ENCODE measurements at places on chromosomes 16 and 17. TPM values are rescaled to one million over a fixed set of nuclear protein-coding genes. Genes with fewer than 3 reads are reported as not detected.

Gene FAM234A
- 82.5 TPM for polyA plus RNA-seq

DNA sequence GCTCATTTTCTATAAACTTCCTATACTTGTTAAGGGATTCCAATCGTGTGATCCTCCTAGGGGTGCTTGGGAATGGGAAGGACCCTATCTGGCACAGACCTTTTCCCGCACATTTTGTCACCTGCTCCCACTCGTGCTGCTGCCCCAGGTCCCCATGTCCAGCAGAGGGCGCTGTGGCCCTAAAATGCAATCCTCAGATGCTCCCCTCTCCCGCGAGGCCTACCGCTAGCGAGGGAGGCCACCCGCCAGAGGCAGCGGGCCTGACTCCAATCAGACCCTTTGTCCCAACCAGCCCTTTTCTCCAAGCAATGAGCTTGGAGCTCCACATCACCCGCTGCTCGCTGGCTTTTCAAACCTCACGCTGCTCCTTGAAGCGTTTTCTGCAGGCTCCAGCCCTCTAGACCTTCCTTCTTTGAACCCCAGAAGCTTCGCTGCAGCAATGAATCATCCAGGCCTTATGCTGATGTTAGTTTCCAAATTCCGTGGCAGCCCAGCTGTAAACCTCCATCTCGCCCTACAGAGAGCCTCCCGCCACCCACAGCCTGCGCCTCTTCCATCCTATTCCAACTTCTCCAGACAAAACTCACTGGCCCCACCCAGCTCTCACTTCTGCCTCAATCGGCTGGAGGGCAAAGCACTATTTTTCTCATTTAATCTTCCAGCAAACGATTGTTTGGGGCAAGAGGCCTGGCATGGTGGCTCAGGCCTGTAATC, 23.6 kb upstream of the FZD2 start:
- DNase-seq, result peak; percentile 89

- DNase-seq, result no peak
Measured at GRCh38 chr16:51276336-51276735, 125.3 kb upstream of the SALL1 start.

- DNase-seq, result no peak
Measured at GRCh38 chr16:165539-166374, at the start of gene HBM. Gene HBM, plus strand, starts transcription at chr16:165978. Its CDS starts 20 bp downstream, at chr16:165998.

DNA sequence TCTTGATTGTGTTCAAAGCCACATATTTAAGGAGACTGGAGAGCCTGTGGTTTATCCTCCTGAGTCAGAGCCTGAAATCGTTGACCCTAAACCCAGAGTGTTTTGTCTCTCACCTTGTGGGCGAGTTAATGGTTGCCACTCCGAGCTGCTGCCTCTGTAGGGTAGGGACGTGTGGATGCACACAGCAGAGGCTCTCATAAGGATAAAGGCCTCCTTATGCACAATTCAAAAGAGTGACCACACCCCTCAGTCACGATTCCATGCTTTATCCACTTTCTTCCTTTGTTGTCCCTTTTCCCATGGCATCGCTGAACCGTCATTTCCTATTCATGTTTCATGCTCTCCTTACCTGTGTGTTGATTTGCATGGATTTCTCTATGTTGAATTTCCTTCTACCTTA, 805.0 kb upstream of the RBFOX1 start:
- DNase-seq, result no peak

GRCh38 chr16:24009098-24009497, 173.3 kb downstream of the PRKCB start:
- no peak for DNase-seq

DNA sequence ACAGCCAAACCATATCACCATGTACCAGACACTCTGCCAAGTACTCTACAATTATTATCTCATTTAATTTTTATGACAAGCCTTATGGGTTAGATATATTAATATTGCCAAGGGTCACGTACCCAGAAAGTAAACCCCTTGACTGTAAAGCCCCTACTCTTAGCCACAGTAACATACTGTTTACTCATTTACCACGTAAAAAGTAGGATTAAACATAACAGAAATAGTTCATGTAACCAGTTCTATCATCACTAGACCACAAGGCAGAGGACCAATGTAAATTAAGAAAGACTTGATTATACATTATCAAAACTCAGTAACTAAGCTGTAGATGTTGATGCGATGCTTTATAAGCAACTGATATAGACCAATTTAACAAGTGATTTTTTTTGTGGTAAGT, 101.5 kb upstream of the CNTNAP4 start:
- DNase-seq, result no peak

DNA sequence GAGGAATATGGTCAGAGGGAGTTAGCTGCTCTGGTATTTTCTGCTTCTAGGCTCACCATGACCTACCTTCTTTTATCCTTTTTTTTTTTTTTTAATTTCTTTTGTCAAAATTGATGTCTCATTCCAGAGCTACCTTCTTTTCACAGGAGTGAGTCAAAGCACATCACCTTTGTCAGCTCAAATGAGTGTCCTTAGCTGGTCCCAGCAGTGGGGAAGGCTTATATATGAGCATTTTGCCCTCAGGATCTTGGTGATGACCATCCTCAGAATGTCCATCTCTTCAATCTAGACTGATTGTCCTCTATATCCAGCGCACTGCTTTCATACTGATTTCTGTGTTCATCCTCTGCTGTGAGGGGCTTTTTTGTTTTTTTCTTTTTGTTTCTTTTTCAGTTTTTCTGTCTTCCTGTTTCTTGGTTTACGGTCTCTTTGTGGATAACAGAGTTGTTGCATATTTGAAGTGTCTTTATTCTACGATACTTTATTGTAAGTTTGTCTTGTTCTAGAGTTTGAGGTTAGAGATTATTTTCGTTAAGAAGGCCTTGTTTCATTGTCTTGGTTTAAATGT, 24.9 kb downstream of the CBFB start:
- no peak for DNase-seq

DNA sequence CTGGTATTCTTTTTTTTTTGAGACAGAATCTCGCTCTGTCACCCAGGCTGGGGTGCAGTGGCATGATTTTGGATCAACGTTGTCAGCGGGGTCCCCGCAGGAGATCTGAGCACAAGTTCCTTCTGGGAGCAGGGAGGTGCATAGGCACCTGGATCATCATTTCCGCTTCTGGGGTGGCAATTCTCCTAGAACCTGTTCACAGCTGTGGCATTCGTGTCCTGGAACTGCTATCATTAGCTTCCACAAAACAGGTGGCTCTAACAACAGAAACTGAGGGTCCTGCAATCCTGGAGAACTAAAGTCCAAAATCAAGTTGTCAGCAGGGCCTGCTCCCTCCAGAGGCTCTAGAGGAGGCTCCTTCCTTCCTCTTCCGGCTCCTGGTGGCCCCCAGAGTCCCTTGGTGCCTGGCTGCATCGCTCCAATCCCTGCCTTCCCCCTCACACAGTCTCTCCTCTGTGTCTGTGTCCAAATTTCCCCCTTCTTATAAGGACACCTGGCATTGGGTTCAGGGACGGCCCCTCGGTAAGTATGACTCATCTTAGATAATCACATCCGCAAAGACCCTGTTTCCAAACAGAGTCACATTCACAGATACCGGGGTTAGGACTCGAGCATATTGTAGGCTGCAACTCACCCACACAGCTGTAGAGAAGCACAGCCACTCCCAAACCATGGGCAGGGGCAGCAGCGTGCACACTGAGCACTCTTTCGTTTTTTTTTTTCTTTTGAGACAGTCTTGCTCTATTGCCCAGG, 43.5 kb upstream of the KLHDC4 start:
- no peak for DNase-seq

Gene CPHXL
- polyA plus RNA-seq, result not detected

GRCh38 chr16:21611556-21612384, 12.4 kb downstream of the METTL9 start:
- no peak for DNase-seq

Gene PIGQ
- polyA plus RNA-seq, result 49.0 TPM

Gene FOXL1
- 16.1 TPM for polyA plus RNA-seq

Gene DDX5
- 753 TPM for polyA plus RNA-seq

Gene TMEM220
- polyA plus RNA-seq, result 10.6 TPM

Gene ARL17B
- 16.3 TPM for polyA plus RNA-seq

- DNase-seq, result no peak
Measured at GRCh38 chr17:42844271-42844670, at the start of gene AOC2. Gene AOC2, plus strand, starts transcription at chr17:42844580. Its CDS starts 47 bp downstream, at chr17:42844627.

DNA sequence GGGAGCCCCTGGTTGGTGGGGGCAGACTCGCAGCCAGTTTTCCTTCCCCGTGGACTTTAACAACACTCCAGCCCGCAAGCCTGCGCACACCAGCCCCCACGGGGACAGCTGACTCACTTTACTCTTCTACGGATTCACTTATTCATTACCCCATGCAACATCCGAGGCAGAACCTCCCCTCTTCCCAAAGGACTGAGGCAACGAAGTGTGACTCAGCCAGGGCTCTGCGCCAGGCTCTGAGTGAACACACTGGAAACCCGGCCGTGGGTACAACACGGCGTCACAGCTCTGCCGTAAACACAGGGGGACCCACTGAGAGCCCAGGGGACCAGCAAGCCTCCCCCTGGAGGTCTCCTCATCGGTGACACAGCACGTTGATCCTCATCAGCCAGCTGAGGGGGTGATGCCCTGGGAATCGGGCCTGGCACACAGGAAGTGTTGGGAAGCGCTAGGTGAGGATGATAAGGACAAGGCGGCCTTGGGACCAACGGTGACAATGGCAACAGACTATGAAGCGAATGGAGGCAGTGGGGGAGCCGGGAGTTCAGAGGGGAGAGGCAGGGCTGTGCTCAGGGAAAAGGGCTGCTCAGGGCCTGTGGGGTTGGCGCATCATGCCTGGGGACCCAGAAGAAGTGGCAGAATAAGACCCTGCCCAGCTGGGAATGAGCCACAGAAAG, 14.6 kb downstream of the COTL1 start:
- no peak for DNase-seq

Gene KDM6B
- 35.4 TPM for polyA plus RNA-seq

DNA sequence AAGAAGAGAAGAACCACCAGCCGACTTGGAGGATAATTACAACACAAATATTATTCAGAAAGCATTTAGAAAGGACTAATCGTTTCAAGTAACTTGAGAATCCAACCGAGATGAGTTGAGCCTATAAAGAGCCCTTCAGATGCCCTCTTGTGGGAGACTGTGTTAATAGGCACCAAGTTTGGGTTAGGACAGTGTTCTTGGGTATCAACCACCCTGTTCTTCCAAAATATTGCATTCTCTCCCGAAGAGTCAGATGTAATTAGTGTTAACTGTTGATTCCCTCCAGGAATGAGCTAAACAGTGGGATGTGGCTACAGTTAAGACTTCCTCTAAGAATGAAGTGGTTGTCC, 87.8 kb upstream of the NOL11 start:
- no peak for DNase-seq
